Body of pancreas (tissue), 4 donors: ENCODE measurements at places on chromosomes 5 and 9. TPM values are rescaled to one million over a fixed set of nuclear protein-coding genes. Genes with fewer than 3 reads are reported as not detected.

GRCh38 chr5:126460977-126461376, 37.8 kb downstream of the GRAMD2B start:
- H3K27me3 ChIP-seq, result no peaks in the 10 kb centered on the region
- no peak overlapping the region for H3K4me3 ChIP-seq
- H3K36me3 ChIP-seq, result no peaks in the 10 kb centered on the region
- no peak for DNase-seq
- H3K4me1 ChIP-seq, result peaks cover 12% of the 10 kb centered on the region
- H3K27ac ChIP-seq, result no peak overlapping the region

DNA sequence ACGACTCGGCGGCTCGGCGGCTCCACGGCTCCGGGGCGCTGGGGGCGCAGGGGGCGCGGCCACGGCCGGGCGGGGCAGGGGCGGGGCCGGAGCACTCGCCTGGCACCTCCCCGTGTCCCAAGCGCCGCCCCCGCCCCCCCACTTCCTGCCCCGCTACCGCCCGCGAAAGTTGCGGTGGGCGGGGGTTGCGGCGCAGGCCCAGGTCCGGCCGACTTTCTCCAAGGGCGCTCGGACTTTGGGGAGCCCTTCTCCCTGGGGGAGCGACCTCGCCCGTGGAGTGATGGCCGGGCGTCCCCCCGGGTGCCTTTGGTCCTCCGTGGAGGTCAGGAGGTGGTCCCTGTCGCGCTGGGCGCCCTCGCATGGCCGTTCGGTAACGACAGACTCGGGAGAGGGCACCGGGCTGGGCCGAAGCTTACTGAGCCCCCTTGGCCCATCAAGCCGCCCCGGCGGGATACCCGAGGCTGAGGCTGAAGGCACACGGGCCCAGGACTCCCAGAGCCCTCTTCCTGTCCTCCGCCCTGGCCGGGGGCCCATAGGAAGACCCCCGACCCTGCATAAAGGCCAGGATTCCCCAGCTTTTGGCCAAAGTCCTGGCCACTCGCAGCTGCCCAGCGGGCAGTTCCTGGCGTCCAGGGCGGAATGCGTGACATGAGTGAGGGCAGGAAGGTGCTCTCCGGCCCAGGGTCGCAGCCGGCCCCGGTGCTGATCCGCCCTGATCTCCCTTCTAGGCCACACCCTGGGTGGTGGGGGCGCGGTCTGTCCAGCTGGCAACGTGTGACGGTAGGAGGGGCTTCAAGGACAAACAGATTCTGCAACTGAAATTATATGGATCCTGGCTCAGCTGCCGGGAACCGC, 883 bp upstream of the VAV2 start:
- peak; percentile 87 for DNase-seq
- H3K4me3 ChIP-seq, result peak overlapping the region; percentile 48
- no peaks in the 10 kb centered on the region for H3K27me3 ChIP-seq

DNA sequence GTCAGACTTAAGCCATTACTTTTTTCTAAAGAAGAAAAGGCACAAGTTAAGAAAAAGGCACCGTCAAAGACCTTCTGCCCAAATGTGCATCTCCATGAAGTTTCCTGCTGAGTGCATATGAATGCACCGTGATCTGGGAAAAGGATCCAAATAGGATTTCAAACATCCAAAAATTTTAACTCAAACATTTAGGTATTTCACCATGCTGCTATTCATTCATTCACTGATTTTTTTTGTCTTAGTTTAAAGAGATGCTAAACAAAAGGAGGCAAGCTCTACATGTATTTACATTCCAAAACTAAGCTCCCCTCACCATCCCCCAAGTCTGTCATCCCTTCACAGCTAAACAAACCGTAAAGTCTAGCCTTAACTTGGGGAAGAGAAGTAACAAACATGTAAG, 291.9 kb downstream of the ARL15 start:
- H3K27me3 ChIP-seq, result no peaks in the 10 kb centered on the region
- no peaks in the 10 kb centered on the region for H3K4me1 ChIP-seq
- no peak overlapping the region for H3K27ac ChIP-seq
- no peak overlapping the region for H3K4me3 ChIP-seq

GRCh38 chr5:102762095-102762534, 7.0 kb downstream of the PAM start:
- peaks cover 12% of the 10 kb centered on the region for H3K4me1 ChIP-seq
- no peak overlapping the region for H3K4me3 ChIP-seq
- no peaks in the 10 kb centered on the region for H3K36me3 ChIP-seq
- no peak for DNase-seq
- H3K27ac ChIP-seq, result no peak overlapping the region

CCL28 gene
- 10.5 TPM for total RNA-seq

CCNI2 gene
- 0.99 TPM for total RNA-seq

DNA sequence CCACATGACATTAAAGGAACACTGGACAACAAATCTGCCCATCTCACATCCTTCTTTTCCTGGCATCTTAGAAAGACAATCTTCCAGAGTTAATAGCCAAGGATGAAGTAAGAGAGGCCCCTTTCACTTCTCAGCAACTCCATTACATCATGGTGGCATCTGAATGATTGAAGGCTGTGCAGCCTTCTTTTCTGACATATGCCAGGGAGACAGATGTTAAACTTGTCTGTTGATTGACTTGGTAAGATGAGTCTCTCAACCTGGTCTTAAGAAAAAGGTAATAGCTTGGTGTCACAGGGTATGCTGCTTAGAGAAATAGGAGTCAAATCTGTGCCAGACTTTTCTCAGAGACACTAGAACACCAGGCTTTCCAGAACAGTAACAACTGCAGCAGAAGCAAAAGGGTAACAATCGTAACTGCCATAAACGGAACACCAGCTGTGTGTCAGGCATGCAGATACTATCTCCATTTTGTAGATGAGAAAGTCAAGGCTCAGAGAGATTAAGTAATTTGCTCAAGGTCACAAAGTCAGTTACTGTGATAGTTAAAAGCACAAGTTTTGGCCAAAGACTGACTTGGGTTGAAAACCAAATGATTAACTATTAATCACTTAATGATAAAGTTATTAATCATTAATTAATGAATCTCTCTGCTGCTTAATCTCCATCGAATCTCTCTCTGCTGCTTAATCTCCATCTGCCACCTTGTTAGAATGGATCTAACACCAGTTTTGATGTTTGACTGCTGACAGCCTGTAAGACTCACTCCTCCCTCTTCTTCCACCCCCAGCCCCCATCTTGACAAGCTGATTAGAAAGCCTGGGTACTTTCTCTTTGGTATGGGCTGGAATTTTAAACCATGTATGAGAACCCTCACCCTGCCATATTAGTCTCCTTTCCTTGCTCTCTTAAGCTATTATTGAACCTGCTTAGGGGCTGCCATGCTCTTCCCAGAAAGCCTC, 353.5 kb downstream of the ENC1 start:
- H3K27ac ChIP-seq, result no peak overlapping the region
- no peak for DNase-seq
- no peak overlapping the region for H3K4me3 ChIP-seq
- H3K4me1 ChIP-seq, result peaks cover 8% of the 10 kb centered on the region

TOMM5 gene
- total RNA-seq, result 37.6 TPM
